Fibroblast of upper back skin (primary cell): ENCODE measurements at places on chromosomes 1 and 21.
A peak's percentile ranks its signal among the peaks of the same experiment; 100 is the strongest.

DNA sequence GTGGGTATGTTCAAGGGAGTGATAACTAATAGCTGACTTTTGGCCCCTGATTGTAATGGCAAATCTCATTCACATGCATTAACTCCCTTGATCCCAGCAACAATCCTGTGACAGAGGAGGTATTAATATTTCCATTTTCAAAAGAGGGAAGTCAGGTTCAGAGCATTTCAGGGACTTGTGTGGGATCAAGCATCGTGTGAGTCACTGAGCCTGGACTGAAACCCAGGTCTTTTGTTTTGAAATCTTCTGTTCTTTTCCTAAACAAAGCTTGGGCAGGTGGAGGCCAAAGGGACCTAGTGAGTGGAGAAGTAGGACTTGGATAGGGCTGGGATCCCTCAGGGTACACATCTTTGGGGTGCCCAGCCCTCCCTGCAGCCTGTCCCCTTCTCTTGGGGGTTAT is 37.9 kb downstream of the ETNK2 start:
- DNase-seq: no peak

DNA sequence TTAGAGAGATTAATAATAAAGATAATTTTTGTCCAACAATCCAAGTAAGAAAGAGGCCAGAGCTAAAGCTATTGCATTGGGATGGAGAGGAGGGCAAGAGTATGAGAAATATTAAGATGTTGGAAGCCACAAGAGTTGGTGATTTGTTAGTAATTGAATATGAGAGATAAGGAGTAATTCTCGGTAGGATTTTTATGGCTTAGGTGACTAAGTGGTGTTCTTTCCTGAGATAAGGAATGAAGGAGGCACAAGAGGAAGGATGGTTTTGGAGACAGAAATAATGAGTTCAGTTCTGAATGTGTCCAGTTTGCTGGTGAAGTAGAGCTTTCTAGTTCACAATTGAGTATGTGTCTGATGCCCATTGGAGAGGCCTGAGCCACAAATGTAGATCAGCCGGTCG is 9.4 kb downstream of the TRMT13 start:
- DNase-seq: no peak

DNA sequence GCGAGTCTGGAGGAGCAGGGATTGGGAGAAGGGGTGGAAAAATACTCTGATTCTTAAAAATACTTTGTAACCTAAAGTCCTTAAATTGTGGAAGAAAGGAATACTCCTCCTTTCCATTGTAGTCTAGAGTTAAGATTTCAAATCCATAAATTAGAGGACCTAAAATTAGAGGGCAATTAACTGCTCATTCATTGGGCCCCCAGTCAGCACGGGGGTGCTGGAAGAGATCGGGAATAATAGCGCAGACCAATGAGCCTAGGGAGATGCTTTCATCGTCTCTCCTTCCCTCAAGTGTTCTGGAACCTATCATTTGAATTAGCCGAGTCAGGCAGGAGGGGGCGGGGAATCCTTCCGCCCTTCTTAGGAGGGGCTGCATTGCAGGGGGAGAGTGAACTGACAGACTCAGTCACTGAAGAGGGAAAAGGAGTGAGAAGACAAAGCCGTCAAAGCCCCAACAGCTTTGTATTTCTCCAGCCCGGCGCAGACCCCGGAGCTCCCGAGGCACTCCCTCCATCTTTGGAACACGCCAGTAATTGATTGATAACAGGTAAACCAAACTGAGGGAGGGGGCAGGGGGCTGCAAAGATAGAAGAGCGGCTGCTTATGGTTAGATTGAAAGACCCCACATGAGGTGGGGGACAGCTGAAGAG is at the start of gene MLLT11:
Gene MLLT11, plus strand, starts transcription at position 391 of the 650 bp plus-strand sequence. CDS start 6,828 bp downstream, outside the sequence.
- DNase-seq: peak; percentile 82

DNA sequence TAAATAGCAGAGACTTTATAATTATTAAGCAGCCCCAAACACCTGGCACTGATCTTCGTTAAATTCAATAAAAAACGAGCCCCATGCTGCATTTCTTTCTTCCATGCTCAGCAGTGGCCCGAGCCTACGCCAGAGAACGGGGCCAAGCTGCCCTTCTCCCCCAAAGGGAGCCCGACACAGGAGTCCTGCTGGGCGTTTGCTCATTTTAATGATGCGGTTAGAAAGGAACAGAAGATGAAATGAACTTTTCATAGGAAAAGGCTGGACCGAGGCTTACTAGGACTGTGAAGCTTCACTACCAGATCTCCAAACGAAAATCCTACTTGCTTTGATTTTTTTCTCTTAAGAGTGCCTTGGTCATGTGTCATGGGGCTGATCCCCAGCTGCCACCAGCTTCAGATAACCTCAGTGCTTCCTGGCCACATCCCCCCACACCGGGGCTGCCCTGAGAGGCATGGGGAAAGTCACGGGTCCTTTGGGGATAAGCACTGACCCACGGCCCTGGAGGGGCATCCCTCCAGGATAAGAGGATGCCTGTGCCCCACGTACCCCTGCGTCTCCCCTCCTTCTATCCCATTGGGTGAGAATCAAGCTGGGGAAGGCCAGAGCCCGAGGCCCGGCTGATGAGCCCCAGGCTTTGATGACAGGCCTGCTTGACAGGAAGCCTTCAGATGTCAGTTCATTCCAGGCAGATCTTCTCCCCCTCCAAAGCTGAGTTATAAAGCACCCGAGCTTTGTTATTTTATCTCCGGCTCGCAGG is 34.2 kb downstream of the PGBD5 start:
- no peak for DNase-seq

DNA sequence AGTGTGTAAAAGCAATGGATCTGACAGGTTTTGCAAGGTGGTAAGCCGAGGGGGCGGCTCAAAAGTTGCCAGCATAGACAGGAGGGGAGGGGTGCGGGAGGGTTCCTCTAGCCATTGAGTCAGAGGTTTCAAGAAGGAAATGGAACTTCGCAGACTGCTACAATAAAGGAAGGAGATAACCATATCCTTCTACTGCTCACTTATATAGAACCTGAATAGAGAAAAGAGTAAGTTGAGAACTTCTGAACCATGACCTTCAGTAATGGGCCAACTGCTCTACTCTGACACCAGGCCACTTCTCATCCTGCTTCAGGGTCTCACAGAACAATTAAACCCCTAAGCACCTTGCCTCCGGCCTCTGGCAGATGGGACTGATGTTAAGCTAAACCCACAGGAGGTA is 26.3 kb upstream of the BCAR3 start:
- no peak for DNase-seq

DNA sequence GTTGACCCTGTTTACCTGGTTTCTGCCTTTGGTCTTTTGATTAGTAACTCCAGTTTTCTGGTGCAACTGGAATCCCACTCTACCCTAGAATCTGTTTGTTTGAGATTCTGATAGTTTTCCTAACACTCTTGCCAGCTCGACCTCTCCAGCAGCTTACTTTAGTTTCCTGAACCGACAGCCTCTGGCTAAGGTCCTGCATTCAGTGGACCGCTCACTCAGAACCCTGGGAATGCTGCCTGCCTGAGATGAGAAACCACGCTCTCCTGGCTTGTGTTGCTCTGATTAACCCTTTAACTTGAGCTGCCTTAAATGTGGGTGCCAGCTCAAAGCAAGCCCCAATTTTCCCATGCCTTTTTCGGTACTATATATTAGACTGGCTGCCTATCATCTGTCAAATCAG is 45.3 kb upstream of the SIPA1L2 start:
- no peak for DNase-seq

GRCh38 chr1:192766876-192767275 is 42.0 kb upstream of the RGS2 start:
- DNase-seq: no peak

GRCh38 chr1:36845802-36846201 is 188.5 kb downstream of the GRIK3 start:
- no peak for DNase-seq

GRCh38 chr21:43892984-43893535 is 28.0 kb downstream of the AGPAT3 start:
- no peak for DNase-seq

DNA sequence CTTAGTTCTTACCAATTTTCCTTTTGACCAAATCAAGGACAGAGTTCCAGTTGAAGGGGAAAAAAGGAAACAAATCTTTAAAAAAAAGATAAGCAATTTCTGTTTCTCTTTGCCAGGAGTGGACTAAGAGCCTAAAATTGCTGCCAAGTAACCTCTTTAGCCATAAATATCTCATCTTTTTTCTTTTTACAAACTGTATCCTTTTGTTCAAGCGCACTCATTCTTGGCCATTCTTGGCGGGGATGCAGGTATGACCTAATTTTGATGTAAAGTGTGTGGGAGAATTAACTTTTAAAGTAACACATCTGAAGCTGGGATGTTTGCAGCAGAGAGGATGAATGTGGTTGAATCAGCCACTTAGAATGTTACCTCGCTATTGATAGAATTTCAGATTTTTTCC is 13.4 kb upstream of the KIF1B start:
- peak; percentile 45 for DNase-seq

DNA sequence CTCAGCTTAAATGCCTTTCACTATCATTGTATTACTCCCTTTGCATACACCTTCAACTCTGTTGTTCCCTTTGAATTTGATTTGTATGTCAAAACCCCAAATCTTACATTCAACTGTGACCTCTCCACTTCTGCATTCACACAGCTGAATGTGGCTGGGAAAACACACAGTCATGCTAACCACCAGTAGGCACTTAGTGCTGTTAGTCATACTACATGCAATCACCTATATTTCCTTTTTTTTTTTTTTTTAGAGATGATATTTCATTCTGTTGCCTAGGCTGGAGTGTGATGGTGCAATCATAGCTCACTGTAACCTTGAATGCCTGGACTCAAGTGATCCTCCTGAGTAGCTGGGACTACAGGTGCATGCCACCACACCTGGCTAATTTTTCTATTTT is 16.2 kb downstream of the BTBD8 start:
- DNase-seq: peak; percentile 3

- DNase-seq: peak; percentile 41
Observed at GRCh38 chr1:94398356-94398755, 19.8 kb upstream of the ABCD3 start.

DNA sequence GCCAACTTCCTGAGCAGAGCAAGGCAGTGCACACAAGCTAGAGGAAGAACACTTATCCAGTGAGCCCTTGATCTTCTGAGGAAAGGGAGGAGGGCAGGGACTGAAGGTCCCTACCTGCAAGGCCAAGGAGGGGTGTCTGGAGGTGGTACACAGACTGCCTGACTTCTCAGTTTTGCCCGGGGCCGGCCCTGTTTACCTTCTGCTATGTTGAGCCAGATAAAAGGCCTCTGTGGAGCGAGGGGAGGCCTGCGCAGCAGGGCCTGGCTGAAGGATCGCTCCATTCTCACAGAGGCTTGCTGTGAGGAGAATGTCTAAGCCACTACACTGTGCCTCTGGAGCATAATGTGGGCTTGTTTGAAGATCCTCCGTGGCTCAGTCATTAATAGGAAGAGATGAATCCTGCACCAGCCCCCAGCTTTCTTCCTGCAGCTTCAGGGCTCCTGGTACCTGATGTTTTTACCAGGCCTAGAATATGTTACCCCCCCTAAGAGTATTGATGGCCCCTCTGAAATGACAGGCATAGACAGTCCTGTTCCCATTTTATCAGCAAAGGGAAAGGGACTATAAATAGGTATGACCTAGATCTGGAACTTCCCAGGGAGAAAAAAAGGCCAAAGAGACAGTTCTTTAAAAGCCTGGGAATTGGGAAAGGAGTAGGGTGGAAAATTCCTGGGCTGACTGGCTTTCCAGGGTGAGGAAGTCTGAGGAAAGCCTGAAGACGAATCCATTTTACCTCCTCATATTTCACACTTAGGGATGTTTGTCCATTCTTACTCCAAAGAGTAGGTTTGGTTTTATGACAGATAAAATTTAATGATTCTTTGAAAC is 4.7 kb downstream of the POGK start:
- no peak for DNase-seq

DNA sequence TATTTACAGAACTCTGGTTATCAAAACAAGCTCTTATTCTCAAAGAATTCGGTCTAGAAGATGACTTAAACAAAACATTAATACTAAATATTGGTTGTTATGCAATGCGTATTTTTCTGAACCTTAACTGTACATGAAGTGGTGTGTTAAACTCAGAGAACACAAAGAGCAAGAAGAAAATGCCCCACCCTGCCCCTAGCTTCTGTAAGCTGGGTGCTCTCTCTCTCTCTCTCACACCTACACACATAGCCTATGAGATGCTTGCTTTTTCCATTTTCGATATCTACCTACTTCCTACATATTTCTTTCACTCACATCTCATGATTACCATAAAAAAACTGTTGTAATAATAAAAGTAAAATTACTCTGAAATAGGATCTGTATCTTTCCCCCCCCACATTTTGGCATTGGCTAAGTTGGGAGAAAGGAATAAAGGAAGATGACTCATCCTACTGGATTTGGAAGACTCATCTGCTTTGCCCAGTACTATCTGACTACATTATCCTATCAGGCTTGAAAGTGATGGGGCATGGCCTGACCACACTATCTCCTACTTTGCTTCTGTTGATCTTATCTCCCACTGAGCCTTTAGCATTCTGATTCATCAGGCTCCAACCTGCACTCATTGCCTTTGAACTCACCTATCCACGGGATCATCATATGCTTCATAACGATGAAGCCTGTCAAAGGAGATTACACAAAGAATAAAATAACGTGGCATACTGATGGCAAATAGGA is 2.9 kb downstream of the CRYZ start:
- peak; percentile 72 for DNase-seq

GRCh38 chr21:45290948-45291612 is 3.4 kb upstream of the POFUT2 start:
- DNase-seq: no peak

DNA sequence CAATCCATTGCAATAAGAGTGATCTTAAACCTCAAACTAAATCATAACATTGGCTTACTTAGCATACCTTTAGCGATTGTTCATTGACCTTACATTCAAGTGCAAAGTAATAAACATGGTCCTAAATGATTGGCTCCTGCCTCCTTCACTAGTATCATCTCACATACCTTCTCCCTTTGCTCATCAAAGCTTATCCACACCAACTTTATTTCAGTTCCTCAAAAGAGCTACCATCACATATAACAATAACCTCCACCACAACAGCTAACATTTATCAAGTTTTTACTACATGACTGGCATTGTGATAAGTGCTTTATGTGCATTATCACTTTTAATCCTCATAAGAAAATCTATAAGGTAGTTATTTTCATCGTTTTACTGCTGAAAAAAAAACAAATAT is 198.8 kb downstream of the COL24A1 start:
- no peak for DNase-seq

DNA sequence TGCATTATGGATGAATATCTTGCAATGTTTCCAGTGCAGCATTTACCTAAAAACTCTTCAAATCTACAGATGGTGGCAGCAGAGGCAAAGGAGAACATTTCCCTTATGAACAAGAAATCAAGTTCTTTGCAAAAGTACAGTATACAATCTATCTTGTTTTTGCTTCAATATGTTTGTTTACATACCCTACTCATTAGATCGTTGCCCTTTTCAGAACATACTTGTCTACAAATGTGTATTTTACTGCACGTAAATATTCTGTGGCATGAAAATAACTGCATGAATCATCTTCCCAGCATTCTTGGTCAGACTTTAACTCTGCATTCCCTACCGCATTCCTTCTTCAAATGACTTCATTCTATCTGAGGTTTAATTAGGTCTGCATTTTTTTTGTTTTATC is 212.7 kb downstream of the ZP4 start:
- DNase-seq: peak; percentile 76

- no peak for DNase-seq
Observed at GRCh38 chr1:107683191-107683657, 281.8 kb downstream of the VAV3 start.
